Effector memory CD4-positive, alpha-beta T cell (primary cell): ENCODE measurements at places on chromosomes 2 and 18.

GRCh38 chr2:145366341-145366740 is 846.4 kb upstream of the ZEB2 start:
- no peaks in the 10 kb centered on the region for H3K27me3 ChIP-seq
- H3K4me3 ChIP-seq: no peak overlapping the region
- no peak for DNase-seq
- H3K27ac ChIP-seq: no peak overlapping the region
- H3K4me1 ChIP-seq: no peaks in the 10 kb centered on the region
- no peaks in the 10 kb centered on the region for H3K36me3 ChIP-seq

GRCh38 chr18:62018759-62019041 is 125.9 kb upstream of the RNF152 start:
- H3K27ac ChIP-seq: no peak overlapping the region
- no peaks in the 10 kb centered on the region for H3K4me1 ChIP-seq
- no peaks in the 10 kb centered on the region for H3K27me3 ChIP-seq
- DNase-seq: no peak
- H3K4me3 ChIP-seq: no peak overlapping the region

DNA sequence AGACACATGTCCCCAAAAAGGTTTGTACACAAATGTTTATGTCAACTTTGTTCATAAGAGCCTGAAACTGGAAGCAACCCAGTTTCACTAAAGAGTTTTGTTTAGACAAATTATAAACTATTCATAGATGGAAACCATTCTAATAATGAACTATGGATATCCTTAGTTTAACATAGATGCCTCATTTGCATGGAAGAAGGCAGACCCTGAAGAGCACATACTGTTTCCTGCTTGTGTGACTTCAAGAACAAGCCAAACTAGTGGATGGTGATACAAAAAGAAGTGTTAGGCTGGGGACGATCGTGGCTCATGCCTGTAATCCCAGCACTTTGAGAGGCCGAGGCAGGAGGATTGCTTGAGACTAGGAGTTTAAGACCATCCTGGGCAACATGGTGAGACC is 48.1 kb downstream of the ACOXL start:
- no peak for DNase-seq
- no peaks in the 10 kb centered on the region for H3K36me3 ChIP-seq
- no peak overlapping the region for H3K4me3 ChIP-seq
- H3K27me3 ChIP-seq: no peaks in the 10 kb centered on the region
- no peak overlapping the region for H3K27ac ChIP-seq

GRCh38 chr2:25336383-25336841 is 5.3 kb downstream of the DNMT3A start:
- H3K27ac ChIP-seq: no peak overlapping the region
- H3K27me3 ChIP-seq: no peaks in the 10 kb centered on the region
- no peak overlapping the region for H3K4me3 ChIP-seq
- H3K36me3 ChIP-seq: no peaks in the 10 kb centered on the region

DNA sequence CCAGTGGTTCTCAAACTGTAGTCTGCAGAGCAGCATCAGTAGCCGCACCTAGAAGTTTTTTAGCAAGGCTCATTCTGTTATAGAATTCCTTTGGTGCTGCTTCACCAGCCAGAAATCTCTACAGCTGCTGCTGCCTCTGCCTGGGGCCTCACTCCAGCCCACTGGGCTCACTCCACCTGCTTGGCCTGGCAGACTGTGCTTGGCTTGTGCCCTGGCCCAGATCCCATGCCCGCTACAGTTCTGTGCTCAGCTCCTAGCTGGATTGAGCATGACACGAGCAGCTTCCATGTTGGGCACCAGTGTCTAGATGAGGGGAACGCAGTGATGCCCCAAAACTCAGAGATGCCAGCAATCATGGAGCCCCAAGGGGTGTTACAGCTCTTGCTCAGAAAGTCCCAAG is 22.6 kb downstream of the MAPK4 start:
- no peaks in the 10 kb centered on the region for H3K4me1 ChIP-seq
- no peaks in the 10 kb centered on the region for H3K27me3 ChIP-seq
- DNase-seq: no peak
- no peak overlapping the region for H3K27ac ChIP-seq

DNA sequence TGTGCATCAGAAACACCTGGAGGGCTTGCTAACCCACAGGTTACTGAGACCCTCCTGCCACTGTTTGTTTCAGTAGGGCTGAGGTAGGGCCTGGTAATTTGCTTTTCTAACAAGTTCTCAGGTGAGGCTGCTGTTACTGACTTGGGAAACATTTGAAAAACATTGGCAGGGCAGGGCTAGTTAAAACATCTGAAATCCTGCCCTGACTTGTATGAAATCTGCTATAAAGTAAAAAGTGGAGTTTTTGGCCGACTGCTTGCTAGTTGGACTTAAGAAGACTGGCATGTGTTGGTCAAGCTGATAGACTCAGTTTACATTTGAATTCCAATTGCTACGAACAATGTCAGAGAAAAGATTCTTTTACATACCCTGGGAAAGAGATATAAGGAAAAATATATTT is 111.6 kb upstream of the DLX2 start:
- H3K36me3 ChIP-seq: no peaks in the 10 kb centered on the region
- no peak overlapping the region for H3K4me3 ChIP-seq
- H3K27me3 ChIP-seq: no peaks in the 10 kb centered on the region
- H3K4me1 ChIP-seq: no peaks in the 10 kb centered on the region

- no peaks in the 10 kb centered on the region for H3K27me3 ChIP-seq
- DNase-seq: no peak
- H3K4me1 ChIP-seq: no peaks in the 10 kb centered on the region
- no peak overlapping the region for H3K27ac ChIP-seq
- no peaks in the 10 kb centered on the region for H3K36me3 ChIP-seq
Observed at GRCh38 chr18:54109131-54109683, 115.3 kb downstream of the MBD2 start.

DNA sequence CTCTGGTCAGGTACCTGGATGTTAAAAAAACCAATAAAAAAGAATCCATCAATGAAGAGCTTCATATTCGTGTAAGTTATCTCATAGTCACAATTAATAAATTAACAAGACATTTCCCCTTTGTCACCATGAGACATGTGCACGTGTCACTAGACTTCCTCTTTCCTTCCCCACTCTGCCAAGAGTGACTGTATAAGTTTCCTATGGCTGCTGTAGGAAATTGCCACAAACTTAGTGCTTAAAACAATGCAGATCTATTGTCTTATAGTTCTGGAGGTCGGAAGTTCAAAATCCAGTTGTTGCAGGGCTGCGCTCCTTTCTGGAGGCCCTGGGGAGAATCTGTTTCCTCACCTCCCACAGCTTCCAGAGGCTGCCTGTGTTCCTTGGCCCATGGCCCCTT is 35.8 kb downstream of the SLC9A4 start:
- no peaks in the 10 kb centered on the region for H3K36me3 ChIP-seq
- no peak overlapping the region for H3K4me3 ChIP-seq
- no peak for DNase-seq
- no peaks in the 10 kb centered on the region for H3K4me1 ChIP-seq

DNA sequence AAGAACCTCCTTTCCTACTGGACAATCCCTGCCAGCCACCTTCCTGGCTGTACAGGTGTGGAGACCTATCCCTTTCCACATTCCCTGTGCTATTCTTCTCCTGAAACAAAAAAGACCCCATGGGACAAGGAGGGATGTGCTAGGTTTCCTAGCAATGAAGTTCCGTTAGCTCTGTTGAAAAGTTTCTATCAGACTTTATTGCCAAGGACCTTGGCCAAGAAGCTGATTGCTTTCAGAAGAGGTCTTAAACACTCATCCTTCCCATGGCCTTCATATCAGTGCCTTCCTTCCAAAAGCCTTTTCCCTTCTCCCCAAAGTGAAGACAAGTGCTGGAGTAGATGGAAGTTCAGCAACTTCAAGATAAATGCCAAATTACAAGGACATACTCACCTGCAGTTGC is 194.8 kb downstream of the AGPS start:
- H3K27me3 ChIP-seq: no peaks in the 10 kb centered on the region
- no peak overlapping the region for H3K4me3 ChIP-seq
- DNase-seq: no peak
- no peaks in the 10 kb centered on the region for H3K4me1 ChIP-seq

GRCh38 chr2:138234265-138234664 is 267.3 kb upstream of the SPOPL start:
- no peaks in the 10 kb centered on the region for H3K27me3 ChIP-seq
- DNase-seq: no peak
- H3K4me3 ChIP-seq: no peak overlapping the region
- H3K36me3 ChIP-seq: no peaks in the 10 kb centered on the region

DNA sequence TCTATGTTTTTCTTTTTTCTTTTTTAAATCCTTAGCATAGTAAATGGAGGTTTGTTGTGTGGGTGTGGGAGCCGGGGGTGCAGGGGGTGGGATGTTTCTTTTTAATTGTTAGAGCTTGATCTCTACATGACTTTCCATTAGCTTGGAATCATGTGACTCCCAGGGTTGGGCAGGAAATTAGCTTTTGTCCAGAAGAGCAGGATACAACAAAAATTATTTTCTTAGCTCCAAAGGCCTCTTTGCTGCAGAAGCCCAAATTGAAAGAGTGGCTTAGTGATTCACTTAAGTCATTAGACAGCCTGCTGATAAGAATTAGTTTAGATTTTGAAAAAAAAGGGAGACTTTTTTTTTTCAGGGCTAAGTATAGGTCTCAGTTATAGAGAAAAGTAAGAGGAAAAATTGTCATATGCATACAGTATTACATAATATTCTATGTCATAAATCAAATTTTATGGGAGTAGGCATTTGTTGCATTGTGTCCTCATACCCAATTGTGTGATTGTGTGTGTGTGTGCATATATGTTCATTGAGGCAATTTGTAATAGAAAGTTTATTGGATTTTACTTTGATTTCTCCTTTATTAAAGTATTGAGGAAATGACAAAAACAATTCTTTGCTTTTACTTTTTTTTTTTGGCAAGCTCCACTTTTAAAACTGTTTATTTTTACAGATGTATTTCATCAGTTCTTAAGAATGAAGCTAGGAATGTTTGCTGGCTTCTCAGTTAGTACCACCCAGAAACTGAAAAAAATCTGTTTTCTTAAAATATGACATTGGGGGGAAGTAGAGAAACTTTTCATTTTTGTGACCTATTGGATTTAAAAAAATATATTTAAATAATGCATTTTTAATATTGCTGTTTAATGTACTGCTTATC is 47.4 kb downstream of the TSPYL6 start:
- H3K4me3 ChIP-seq: no peak overlapping the region
- H3K27me3 ChIP-seq: no peaks in the 10 kb centered on the region
- no peaks in the 10 kb centered on the region for H3K36me3 ChIP-seq

DNA sequence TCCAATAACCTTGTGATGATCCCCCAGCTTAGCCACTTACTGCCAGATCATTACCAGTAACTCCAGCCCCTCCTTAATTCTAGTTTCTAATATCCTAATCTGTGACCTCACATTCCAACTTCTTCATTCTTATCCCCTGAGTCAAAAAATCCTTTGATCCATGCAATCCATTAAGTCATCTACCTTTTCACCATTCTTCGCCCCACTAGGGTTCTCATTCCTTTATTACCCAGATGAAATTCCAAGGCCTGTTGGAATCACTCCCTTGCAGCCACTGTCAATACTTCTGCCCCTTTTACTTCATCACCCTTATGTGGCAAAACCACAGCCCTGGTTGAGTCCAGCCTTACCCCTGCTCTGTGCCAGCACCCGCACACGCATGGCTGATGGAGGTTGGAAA is 20.3 kb upstream of the IL36G start:
- no peaks in the 10 kb centered on the region for H3K4me1 ChIP-seq
- H3K27ac ChIP-seq: no peak overlapping the region
- no peaks in the 10 kb centered on the region for H3K36me3 ChIP-seq

GRCh38 chr2:83782122-83782521 is 677.0 kb downstream of the SUCLG1 start:
- no peaks in the 10 kb centered on the region for H3K4me1 ChIP-seq
- no peak for DNase-seq
- no peak overlapping the region for H3K27ac ChIP-seq
- H3K4me3 ChIP-seq: no peak overlapping the region
- no peaks in the 10 kb centered on the region for H3K27me3 ChIP-seq

DNA sequence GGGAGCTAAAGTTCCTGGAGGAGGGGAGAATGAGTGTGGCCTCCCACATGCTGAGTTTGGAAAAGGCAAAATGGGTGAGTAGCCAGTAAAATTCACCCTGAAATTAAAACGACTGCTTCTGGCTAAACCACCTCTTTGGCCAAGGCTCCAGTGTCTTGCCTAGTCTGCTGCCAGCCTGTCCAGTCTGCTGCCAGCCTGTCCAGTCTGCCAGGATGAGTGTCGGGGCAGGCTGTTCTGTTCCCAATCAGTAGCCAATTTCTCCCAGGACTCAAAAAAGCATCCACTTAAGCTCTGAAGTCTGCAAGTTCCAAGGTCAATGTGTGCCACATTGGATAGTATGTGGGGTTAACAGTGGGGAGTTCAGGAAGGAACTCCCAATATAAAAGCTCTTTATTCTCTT is 134.6 kb upstream of the KLHL29 start:
- no peaks in the 10 kb centered on the region for H3K27me3 ChIP-seq
- no peaks in the 10 kb centered on the region for H3K4me1 ChIP-seq
- no peaks in the 10 kb centered on the region for H3K36me3 ChIP-seq
- H3K4me3 ChIP-seq: no peak overlapping the region

DNA sequence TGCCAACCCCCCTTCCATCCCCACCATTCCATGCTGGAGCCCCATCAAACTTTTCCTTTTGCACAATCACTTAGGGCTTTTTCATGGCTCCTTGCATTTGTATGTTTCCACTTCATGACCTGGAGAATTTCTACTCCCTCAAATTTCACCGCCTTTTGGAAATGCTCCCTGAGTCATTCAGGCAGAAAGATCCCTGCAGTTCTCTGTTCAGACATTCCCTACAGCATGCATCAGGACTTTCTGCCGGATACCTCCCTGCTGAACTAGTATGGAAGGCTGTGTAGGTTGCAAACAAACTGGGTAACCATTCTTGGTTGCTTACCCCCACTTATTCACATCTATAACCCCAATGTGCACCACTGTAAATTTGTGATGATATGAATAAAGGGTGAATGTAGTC is 389.6 kb upstream of the CELF4 start:
- no peaks in the 10 kb centered on the region for H3K27me3 ChIP-seq
- H3K27ac ChIP-seq: no peak overlapping the region
- no peak overlapping the region for H3K4me3 ChIP-seq
- H3K36me3 ChIP-seq: no peaks in the 10 kb centered on the region

GRCh38 chr2:205781244-205781931 is 99.1 kb downstream of the NRP2 start:
- no peak overlapping the region for H3K4me3 ChIP-seq
- H3K27ac ChIP-seq: no peak overlapping the region
